HuH-7 (cell line): ENCODE measurements at places on chromosomes 7 and 10.

DNA sequence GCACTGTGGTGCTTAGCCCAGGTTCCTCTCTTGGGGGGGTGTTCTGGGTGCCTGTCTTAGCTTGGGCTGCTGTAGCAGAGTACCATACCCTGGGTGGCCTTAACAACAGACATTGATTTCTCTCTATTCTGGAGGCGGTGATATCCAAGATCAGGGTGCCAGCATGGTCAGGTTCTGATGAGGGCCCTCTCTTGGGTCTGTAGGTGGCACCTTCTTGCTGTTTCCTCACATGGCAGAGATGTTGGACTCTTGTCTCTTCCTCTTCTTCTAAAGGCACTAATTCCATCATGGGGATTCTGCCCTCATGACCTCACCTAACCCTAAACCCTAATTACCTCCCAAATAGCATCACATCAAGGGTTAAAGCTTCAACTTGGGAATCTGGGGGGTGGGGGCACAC is 19.9 kb upstream of the CRHR2 start:
- DNase-seq = no peak

- no peak for DNase-seq
These were observed 30.1 kb downstream of the TNS3 start for GRCh38 chr7:47551668-47552440.

DNA sequence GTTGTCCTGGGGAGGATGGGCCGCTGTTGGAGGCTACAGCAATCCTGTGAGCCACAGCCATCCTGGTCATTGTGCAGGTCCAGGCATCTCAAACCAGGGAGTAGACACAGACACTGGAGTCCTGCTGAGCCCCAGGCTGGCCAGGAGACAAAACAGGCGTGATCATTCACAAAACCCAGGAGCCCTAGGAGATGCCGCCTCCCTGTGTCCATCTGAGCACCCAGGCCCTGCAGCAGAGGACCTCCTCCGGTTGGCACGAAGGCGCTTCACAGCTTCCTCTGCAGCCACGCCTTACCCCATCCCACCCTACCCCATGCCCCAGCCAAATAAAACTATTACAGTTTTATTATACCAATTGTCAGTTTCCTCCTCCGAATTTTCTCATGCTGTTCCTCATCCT is 183.6 kb downstream of the PLXNA4 start:
- DNase-seq = no peak

GRCh38 chr7:69374044-69374425 is 224.2 kb upstream of the AUTS2 start:
- DNase-seq = no peak

DNA sequence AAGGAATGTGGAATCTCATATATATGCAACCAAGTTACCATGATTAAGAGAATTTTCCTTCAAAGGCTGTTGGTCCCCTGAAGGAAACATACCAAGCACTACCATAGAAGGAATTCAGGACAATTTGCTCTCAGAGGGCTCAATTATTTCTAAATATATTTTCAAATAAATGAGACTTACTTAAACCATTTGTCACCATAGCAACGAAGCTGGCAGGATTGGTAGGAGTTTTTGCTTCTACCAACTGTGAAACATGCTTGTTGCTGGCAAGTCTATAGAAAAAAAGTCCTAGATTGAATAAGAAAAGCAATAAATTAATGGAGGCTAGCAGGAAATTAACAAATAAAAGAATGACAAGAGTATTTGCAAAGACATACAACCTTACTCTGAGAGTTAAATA is 156.9 kb upstream of the NPSR1 start:
- DNase-seq = no peak

DNA sequence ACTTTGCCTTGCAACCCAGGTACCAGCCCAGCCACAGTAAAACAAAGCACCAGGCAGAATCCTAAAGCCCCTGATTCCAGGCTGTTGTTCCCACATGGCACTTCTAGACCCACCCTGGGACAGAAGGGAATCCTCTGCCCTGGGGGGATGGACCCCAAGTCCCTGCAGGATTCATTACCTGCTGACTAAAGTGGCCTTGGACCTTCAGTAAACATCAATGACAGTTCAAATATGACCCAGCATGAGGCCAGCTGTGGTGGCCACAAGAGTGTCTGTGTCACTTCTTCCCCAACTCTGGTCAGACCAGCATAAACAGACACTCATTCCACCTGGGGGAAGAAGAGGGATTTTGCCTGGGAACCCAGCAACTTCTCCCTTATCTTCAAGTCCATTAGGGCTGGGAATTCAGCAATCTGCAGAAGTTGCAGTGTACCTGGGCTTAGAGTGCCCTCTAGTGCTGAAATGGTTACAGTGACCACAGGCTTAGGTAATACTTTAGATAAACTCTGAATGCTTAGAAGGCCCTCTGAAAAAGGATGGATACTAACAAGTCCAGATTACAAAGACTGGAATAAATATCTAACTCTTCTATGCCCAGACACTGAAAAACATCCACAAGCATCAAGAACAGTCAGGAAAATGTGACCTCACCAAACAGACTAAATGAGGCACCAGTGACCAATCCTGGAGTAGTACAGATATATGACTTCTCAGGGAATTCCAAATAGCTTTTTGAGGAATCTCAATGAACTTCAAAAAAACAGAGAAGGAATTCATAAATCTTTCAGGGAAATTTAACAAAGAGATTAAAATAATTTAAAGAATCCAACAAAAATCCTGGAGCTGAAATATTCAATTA is 108.5 kb upstream of the TMEM168 start:
- DNase-seq = peak; percentile 63

- no peak for DNase-seq
These were observed 424.3 kb downstream of the RPS24 start for GRCh38 chr10:78457804-78458482.

GRCh38 chr10:5486853-5487235 is 12.5 kb downstream of the CALML5 start:
- no peak for DNase-seq

DNA sequence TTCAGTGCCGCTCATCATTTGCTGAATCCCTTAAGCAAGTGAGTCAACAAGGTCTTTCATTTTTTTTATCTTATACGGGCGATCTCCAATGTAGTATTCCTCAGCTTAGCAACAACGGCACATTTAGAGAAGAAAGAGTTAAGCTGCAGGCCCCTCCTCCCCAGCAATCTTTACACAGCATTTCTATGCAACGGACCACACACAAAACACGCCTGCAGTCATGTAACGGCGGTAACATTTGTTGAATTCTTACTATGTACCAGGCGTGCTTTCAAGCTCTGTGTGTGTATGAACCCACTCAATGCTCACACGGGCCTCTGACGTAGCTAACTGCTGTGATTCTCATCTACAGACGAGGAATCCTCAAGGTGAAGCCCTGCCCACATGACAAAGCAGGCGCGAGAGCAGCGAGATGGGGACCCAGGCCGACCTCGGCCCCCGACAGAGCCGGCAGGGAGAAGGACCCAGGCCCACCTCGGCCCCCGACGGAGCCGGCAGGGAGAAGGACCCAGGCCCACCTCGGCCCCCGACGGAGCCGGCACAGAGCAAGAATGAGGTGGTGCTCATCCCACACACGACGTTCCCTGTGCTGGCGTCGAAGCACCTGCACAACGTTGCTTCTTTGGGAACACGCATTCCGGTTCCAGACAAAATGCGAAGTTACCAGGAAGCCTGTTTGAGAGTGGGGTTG is 240.7 kb downstream of the ZMYND11 start:
- DNase-seq = no peak

GRCh38 chr10:63866747-63867140 is 345.5 kb downstream of the REEP3 start:
- peak; percentile 9 for DNase-seq

- DNase-seq = no peak
These were observed 322.6 kb downstream of the RNLS start for GRCh38 chr10:88260329-88261051.

DNA sequence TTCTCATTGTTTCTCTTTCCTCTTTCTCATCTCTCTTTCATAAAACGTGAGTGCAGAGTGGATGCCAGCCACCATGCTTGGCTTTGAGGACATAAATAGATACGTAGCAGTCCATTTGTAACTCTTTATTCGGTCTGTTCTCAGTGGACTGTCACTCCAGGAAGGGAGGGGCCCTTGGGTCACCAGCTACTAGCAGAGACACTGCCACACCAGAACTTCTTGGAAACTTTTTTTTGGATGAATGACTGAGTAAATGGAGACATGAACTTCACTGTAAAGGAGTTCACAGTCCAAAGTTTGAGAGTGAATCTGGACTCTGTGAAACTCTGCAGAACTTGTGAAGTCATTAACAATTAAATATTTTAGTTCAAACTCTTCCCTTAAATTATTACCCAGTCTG is 20.2 kb downstream of the CHN2 start:
- no peak for DNase-seq

DNA sequence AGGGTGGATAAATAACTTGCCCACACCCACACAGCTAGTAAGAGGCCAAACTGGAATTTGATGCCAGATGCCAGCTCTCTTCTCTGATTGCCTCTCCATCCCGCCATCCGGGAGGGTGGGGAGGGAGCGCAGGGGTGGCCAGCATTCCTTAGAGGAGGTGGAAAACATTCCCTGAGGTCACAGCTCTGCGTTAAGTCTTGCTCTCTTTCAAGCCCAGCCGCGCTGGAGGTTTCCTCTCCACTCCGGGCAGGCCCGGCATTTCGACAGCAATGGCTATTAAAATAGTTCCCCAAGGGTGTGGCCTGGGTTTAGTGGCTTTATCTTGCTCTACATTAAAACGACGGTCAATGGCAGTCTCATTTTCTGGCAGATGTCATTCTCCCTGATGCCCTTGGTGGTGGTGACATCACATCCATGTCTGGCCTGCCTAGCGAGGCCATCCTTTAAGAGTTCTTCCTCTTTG is 16.1 kb upstream of the C10orf71 start:
- DNase-seq = no peak

- peak; percentile 70 for DNase-seq
These were observed 28.4 kb downstream of the UBE2D4 start for GRCh38 chr7:43954524-43955228.

DNA sequence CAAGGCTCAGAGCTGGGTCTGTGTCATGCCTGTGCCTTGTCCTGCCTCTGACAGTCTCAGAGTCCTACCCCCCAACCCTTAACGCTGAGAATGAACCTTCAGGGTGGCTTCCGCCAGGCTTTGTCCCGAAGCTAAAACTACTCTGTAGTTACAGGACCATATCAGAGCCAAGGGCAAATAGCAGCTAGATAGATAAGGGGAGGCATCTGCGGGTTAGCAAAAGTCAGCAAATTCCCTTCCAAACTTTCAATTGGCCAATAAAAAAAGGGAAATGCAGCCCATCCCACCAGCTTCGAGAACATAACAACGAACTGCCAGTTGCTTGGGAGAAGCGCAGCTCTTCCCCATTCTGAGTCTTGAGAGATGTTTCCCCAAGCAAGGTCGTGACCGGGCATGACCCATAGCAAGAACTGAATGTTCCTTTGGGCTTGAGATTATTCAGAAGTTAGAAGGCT is 17.7 kb downstream of the CCL24 start:
- DNase-seq = no peak

GRCh38 chr10:58225654-58226053 is 42.0 kb downstream of the IPMK start:
- DNase-seq = no peak
